ENCODE measurements at places on chromosomes 5 and 9.

DNA sequence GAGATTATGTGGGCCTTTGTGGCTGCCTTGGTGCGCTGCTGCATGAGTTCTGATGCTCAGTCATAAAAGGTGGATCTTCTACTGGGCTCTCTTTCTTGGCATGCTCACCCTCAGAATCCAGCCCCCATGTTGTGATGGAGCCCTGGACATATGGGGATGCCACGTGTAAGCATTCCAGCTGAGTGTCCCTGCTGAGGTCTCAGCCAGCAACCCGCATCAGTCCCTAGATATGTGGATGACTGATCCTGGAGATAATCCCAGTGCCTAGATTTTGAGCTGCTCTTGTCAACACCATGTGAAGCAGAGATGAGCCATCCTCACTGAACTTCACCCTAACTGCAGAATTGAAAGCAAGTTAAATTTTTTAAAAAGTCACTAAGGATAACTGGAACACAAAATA, 390.1 kb downstream of the DMRT2 start:
- no peak for DNase-seq

GRCh38 chr5:149280802-149281201, 9.1 kb downstream of the AFAP1L1 start:
- DNase-seq = no peak

DNA sequence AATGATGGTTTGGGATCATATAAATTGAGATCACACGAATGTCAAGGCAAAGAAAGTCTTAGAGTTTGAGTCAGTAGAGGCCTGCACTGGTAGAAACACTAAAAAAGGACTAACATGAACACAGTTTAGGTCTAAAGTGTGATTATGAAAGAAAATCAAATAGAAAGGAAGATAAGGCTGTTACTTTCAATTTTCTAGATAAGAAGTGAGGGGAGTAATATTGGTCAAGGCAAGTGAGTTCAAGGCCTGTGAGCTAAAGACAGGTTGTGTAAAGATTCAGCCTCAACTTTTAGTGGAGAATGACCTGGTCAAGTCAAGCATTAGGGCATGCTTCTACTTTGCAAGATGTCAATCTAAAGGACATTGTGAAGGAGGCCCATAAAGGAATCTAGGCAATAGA, 19.0 kb downstream of the VLDLR start:
- no peak for DNase-seq

GRCh38 chr9:134946663-134947062, 29.0 kb upstream of the FCN1 start:
- no peak for DNase-seq

- DNase-seq = no peak
Observed at GRCh38 chr9:115254287-115255180, 136.6 kb upstream of the TNC start.

DNA sequence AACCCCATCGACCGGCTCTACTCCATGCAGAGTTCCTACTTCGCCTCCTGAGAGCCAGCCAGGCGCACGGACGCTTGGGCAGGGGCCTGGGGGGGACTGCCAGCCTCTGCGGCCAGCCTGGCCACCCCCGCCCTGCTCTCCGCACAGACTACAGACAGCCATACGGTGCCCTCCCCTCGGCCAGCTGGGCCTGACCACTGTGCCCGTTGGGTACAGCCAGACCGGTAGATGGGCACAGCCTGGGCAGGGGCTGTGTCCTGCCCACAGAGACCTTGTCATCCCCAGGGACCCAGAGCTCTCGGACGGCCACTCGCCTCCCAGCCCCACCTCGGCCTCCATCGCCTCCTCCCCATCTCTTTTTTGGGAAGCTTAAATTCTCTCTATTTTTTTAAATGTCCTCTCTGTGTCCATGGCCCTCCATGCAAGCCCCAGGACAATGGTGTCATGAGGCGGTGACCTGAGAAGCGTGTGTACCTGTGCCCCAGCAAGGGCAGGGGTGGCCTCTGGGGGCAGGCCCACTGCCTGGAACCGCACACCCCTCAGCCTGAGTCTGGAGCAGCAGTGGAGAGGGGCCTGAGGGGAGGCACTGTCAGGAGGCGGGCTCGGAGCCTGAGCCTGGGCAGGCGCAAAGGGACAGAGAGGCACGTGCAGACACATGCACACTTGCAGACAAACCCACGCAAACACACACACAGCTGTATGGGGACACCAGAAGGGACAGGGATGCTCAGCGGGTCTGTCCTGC, 82.8 kb downstream of the LMX1B start:
- DNase-seq = no peak

DNA sequence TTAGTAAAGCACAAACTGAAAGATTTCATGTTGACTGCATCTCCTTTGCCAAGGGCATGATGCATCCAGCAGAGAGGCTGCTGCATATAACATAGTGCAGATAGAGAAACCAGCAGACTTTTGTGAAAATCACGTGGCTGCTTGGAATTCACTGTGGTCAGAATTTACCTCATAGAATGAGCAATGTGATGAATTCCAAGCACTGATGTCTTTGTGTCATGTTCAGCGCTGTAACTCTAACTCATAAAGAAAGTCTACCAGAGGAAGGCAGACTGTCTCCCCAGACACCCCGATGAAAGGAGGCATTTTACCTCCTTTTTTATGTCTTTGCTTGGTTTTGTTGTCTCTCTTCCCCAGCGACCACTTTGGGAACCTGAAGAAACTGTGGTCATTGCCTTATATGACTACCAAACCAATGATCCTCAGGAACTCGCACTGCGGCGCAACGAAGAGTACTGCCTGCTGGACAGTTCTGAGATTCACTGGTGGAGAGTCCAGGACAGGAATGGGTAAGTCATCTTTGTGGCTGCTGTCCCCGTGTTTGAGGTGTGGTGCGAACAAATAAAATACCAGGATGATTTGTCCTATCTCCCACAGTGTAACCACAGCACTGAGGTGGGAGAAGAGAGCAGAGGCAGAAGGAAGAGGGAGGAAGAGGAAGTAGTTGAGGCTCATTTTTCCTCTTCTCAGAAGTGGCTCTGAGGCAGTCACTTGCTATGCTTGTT, 42.0 kb downstream of the ITK start:
- peak; percentile 44 for DNase-seq

Data from stimulated activated CD4-positive, alpha-beta T cell treated with anti-CD3 and anti-CD28 coated beads, Interleukin-1b, Interleukin-23, amount 100 ng/mL, for 24 hours (primary cell).